ENCODE measurements at places on chromosomes 12 and 14.

DNA sequence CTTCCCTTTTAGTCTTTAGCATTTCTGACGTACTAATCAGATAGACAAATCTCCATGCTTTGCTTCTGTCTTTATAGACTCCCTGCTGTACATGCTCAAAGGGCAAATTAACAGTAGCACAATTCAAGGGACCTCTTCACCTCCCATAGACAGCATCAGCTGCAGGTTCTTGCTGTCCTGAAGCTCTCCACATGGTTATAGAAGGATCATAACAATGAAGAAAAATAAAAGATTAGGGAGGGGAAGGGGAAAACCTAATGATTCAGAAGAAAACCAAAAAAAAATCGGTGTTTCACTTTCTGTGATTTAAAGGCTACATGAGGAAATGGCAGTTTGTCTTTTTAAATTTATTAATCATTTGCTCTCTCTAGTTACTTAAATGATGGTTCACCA is 155.5 kb downstream of the PTCSC3 start:
- no peak for DNase-seq

- DNase-seq, result no peak
Observed at GRCh38 chr12:26658991-26659390, 174.0 kb downstream of the ITPR2 start.

- DNase-seq, result no peak
Observed at GRCh38 chr14:74891870-74892269, 10.2 kb downstream of the DLST start.

DNA sequence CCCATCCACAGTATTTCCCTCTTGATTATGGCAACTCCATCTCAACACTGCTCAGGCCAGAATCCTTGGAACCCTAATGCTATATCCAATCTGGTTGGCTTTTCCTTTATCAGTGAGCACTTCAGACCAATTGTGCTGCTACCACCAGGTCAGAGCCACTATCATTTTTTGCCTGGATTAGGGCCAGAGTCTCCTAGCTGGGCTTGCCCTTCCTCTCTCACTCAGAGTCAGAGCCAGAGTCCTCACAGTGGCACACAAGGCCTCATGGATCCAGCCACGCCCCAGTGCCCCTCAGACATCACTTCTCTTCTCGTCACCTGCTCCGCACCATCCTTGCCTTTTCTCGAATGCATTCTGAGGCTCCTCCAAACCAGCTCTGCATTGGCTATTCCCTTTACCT is 211.1 kb downstream of the ANO6 start:
- no peak for DNase-seq

DNA sequence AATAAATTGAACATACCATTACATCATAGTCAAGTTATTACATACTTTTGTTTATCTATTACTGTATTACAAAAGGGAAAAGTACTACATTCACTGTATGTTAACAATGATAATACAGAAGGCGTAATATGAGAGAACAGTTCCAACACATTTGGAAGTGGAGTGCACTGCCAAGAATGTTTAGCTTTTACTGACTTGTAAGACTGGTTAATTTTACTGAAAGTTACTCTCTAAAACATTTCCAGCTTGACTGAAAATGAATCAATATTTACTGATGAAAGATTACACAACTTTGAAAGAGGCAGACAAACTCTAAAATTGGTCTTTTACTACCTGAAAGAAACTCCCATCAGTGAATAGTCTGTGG is 728.5 kb downstream of the FSCB start:
- no peak for DNase-seq

DNA sequence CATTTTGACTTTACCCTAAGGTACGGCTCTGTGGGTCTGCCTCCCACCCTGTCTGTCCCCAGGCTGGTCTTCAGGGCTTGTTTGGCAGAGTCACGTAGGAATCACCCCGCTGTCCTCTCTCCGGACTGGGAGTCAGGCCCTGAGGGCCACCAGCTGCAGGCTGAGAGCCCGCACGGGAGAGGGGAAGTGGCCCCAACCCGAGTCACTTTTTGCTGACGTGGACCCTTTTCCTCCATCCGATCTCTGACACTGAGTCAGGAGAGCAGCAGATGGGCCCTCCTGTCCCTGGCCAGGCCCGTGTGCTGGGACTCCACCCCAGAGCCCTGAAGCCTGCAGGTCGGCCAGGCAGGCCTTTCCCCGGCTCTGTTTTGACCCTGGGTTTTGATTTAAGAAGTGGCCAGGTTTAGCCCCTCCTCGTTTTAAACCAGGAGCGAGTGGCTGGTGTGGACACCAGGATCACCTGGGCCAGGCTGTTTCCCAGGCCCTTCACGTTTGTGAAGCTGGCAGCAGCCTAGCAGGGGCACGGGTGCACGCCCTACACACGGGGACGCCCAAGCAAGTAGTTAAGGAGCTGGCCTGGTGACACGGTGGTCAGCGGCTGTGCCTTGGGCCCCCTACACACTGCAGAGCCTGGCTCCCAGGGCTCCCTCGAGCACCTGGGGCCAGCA is 12.5 kb upstream of the TEX22 start:
- no peak for DNase-seq

DNA sequence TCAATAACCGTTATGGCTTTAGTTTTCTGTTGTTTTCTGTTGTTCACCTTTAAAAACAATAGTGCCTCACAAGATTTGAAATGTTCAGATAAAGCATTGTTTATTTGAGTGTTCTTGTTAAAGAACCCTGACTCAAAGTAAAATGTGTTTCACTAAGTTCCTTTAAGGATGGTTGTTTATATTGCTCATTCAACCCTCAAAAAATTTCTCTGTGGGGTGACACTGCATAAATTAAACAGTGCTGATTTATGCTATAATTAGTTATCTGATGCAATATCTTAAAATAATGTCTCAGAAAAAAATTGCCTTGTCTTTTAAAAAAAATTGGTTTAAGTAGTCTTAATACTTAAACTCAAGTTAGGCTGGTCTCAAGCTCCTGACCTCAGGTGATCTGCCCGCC is 775.1 kb downstream of the FLRT2 start:
- no peak for DNase-seq

DNA sequence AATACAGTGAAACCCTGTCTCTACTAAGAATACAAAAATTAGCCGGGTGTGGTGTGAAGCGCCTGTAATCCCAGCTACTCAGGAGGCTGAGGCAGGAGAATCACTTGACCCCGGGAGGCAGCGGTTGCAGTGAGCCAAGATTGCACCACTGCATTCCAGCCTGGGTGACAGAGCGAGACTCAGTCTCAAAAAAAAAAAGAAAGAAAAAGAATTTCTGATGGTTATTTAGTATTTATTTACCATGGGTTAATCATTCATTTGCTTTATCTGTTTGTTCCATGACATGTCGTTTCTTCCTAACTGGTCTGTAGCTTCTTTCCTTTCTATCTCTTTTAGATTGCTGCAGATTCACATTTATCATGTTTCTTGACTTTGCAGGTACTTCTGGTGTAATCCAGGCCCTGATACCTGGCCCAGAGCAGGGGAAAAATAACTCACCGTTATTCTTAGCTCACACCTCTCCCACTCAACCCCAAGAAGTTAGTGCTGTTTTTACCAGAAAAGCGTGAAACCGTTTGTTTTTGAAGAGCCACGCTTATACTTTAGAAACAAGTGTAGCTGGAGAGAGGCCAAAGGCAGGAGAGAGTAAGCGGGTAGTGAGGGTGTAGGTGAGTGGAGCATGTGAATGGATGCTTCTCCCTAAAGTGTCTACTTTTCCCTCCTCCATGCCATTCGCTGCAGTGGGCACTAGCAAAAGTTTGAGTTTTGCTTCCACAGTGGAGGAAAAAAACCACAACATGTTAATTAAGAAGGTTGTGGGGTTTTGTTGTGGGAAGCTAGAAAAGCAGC is 45.4 kb downstream of the SRGAP1 start:
- DNase-seq, result no peak

- no peak for DNase-seq
Observed at GRCh38 chr12:67662910-67663538, 14.5 kb downstream of the DYRK2 start.

Measured in activated CD8-positive, alpha-beta memory T cell treated with anti-CD3 and anti-CD28 coated beads for 1 hour (primary cell).